IMR-90 (cell line): ENCODE measurements at places on chromosomes 12 and 14.
A peak's percentile ranks its signal among the peaks of the same experiment; 100 is the strongest.

DNA sequence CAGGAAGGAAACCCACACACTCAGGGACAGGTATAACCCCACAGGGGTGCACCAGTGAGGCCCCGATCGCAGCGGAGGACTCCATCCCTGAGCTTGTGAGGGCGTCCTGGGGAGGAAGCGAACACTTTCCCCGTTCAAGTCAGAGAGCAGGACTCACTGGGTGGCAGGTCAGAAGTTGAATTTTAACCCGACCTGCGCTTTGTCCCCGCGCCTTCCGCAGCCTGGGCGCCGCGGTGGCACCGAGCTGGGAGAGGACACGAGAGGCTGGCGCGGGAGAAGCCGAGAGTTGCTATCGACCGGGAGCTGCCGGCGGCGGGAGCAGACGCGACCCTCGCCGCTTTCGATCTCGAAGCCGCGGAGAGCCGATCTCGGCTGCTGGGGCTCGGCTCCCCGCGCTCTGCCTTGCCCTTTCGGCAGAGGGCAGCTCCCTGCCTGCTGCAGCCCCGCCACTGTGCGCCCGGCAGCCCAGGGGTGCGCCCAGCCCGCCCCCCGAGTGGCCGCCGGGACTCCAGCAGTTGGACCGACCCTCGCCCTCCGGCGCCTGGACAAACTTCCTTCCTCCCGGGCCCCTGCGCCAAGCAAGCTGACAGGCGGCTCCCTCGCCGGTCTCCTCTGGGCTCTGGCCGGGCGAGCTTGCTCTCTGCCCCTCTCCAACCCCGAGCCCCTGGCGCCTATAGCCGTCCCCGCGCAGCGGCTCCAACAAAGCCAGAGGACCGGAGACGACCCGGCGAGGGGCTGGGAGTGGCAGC lies 918 bp downstream of the LIN7A start:
- DNase-seq = peak; percentile 42

- DNase-seq = peak; percentile 92
Measured at GRCh38 chr14:64806202-64806861, 73.4 kb downstream of the SPTB start.

- peak; percentile 78 for DNase-seq
Measured at GRCh38 chr14:77094672-77095284, 3.3 kb upstream of the CIPC start.

- no peak for DNase-seq
Measured at GRCh38 chr14:60235440-60235839, 13.6 kb upstream of the PPM1A start.

DNA sequence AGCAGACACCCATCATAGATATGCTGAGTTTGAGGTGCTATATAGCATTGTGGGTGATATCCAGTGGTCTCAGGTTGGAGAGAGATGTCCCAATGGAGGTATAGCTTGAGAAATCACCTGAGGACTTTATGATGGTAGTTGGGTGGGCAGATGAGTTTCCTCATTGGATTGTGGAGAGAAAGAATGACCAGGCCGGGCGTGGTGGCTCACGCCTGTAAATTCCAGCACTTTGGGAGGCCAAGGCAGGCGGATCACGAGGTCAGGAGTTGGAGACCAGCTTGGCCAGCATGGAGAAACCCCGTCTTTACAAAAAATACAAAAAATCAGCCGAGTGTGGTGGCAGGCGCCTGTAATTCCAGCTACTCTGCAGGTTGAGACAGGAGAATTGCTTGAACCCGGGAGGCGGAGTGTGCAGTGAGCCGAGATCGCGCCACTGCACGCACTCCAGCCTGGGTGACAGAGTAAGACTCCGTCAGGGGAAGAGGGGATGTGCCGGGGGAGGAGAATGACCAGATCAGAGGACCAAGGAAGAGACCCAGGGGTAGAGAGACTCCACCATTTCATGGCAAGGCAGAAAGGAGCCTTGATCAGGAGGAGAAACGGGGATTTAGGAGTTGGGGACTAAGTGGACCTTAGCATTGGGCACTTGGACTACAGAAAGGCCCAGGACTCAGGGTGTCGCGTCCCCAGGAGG lies 757 bp upstream of the PCK2 start:
- no peak for DNase-seq

DNA sequence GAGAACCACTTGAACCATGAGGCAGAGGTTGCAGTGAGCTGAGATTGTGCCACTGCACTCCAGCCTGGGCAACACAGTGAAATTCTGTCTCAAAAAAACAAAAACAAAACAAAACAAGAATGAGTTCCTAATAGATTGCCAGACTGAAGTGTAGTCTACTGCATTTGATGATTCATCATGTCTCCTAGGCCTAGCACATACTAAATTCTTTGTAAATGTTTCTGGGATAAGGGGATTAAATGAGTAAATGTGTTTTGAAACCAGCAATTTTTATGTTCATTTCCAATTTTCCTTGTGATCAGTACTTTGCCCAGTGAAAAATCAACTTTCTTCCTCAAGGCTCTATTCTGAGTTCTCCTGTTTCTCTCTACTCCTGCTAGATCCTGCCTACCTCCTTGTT lies 2.9 kb upstream of the DYRK2 start:
- DNase-seq = peak; percentile 56

- DNase-seq = no peak
Measured at GRCh38 chr12:111685322-111685810, 390 bp downstream of the BRAP start.

GRCh38 chr14:38481952-38482678 lies 226.2 kb upstream of the CLEC14A start:
- DNase-seq = peak; percentile 70

GRCh38 chr12:14275886-14276285 lies 89.6 kb upstream of the ATF7IP start:
- no peak for DNase-seq

GRCh38 chr12:20345866-20346265 lies 22.5 kb upstream of the PDE3A start:
- no peak for DNase-seq

- DNase-seq = no peak
Measured at GRCh38 chr12:30661210-30661609, 34.5 kb downstream of the IPO8 start.

- no peak for DNase-seq
Measured at GRCh38 chr14:56276108-56276507, 157.9 kb downstream of the PELI2 start.

- DNase-seq = no peak
Measured at GRCh38 chr12:124732275-124733075, 131.2 kb downstream of the SCARB1 start.

DNA sequence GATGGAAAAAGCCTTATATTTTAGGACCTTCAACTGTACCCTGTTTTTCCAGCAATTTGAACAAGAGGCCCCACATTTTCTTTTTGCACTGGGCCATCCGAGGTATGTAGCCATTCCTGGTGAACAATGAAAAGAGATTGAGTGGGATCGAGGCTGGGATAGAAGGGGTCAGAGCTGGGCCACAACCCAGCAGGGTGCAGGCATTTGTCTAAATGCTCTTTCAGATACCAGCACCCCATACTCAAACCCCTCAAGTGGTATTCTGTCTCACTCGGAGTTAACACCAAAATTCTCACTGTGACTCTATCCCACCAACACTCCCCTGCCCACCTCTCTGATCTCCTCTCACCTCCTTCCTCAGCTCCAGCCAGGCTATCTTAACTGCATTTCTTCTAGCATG lies 26.8 kb downstream of the DUSP6 start:
- DNase-seq = no peak

GRCh38 chr12:11730299-11731041 lies 81.0 kb downstream of the ETV6 start:
- DNase-seq = no peak

- peak; percentile 8 for DNase-seq
Measured at GRCh38 chr12:22543246-22544037, 900 bp downstream of the C2CD5 start.

DNA sequence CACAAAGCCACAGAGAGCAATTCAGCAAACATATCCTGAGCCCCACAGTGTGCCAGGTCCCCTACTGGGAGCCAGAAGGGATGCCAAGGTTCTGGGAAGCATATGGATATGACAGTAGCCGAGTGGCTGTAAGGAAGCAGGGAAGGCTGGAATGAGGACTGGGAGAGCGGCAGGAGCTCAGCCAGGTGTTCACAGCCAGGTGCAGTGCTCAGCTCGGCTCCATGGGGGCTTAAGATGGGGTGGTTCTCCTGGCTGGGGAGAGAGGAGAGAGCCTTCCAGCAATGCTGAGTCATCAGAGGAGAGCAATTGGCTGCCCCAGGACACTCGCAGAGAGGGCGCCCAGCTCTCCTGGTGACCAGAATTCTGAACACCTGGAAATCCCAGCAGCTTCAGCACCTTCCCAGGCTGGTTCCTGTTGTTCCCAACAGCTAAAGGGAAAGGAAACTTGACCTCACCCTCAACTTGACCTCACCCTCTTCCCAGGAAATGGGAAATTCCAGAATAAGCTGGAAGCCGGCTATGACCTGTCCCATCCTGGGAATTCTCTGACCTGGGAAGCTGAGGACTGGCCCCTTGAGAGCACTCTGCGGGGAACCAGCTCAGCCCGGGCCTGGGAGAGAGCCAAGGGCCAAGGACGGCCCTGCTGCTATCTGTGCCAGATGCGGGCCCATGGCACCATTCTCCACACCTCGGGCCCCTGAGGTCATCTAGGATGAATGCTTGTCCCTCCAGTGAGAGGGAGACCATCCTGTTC lies 34.6 kb downstream of the SLC6A12 start:
- no peak for DNase-seq

DNA sequence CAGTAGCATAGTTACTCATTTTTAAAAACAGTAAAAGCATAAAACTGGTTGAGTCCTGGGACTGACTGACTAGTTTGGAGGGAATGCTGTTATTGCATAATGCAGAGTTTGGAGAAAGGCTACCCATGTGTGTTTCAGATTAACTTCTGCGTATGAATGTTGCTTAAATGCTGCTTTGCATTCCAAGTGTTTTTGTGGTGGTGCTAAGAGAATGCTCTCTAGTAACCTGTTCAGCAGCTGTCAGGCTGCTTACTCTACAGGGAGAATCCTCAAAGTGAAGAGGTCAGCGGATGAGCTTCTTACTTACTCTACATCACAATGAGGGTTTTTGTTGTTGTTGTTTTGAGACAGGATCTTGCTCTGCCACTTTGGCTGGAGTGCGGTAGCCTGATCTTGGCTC lies 4.3 kb downstream of the DLST start:
- DNase-seq = peak; percentile 98

- peak; percentile 79 for DNase-seq
Measured at GRCh38 chr12:76346798-76347420, 1.3 kb downstream of the BBS10 start.

DNA sequence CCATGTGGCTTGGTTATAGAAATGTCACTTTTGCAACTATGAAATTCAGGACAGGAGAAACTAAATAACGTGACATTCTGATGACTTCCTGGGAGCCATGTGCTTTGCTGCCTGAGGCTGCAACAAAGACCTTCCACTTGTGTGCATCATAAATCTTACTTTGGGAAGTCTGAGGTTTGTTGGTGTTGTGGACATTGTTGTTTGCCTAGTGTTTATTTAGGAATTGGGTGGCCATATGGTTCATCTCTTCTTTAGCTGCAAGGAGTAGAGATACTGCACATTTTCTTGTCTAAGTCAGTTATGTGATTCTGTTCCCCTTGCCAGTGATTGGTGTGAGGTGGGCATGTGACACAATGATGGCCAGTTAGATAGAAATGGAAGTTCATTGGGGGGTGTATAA lies 167.3 kb upstream of the SSTR1 start:
- no peak for DNase-seq

DNA sequence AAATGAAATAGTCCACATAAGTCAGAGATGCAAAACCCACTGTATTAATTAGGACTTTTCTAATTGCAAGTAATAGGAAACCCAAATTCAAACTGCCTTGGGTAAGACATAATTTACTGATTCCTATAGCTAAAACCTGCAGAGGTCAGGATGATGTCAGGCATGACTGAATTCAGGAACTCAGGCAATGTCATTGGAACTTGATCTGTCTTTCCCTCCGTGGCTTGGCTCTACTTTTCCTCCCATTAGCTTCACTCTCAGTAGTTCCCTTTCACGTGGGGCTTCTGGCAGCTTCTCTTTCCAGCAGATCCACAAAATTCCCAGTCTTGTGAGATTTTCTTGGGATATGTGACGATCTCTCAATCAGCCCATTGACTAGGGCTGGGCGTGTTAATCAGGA lies 2.4 kb upstream of the JDP2 start:
- peak; percentile 17 for DNase-seq

DNA sequence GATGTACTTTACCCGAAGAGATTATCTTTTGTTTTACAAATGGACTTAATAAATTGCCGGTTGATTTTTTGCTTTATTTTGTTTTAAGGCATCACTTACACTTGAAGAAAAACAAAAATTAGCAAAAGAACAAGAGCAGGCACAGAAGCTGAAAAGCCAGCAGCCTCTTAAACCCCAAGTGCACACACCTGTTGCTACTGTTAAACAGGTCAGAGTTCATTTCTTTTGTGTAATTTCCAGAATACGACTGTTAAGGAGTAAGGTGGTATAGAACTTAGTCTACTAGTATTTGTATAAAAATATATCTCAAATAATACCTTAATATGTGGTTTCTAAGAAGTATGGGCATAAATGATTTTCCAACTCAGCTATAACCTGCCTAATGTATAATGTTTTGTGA lies 19.6 kb upstream of the SLC17A8 start:
- DNase-seq = no peak

DNA sequence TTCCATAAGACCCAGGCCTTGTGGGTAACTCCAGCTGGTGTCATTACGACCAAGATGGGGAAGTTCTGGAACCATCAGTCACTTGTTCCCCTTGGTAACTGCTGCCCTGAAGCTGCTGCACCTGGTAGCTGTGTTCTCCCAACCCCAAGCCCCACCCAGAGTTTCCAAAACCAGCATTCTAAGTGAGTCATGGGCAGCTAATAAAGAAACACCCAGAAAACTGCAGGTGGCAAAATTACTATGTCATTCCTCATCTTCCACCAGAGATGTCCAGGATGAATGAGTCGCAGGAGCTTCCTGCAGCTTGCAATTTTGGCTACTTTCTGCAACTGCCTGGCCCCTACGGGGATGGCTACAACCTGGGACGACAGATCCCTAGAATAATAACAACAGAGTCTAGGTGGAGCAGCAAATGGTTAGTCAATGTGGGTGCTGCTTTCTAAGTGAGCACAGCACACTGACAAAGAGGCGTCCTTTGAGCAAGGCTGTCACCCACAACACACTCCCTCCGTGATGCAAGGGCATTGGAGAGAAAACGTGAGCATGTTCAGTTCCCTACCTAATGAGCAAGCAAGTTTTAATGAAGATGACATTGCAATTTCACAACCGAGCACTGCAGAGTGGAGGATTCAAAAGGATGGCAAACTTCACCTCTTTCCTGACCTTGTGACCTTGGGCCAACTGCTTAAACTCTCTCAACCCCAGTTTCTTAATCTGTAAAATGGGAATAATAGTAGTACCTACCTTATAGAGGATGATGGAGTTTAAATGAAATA lies 301.4 kb upstream of the NOS1 start:
- DNase-seq = no peak

DNA sequence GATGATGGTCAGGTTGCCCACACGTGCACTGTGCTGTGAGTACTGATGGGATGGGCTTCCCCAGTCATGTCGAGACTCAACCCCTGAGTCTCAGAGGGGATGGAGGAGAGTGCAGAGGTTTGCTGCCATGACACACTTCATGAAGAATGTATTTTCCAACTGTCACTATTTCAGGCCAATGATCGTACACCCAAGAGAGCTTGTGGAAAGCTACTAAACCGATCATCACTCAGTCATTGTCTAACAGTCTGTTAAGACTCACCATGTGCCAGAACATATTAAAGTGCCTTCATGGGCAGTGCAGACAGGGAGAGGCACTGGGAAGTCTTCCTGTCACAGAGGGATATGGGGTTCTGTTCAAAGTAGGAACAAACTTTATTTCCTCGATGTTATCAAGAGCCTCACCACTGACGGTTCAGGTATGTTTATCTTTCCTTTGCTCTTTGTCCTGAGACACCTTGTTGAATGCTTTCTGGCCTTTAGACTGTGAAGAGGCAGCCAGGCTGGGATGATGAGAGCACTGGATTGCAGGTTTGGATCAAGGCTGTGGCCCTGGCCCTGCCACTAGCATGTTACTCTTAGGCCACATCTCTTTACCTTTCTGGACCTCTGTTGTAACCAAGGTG lies 41.6 kb upstream of the NTF3 start:
- no peak for DNase-seq
